ENCODE measurements at places on chromosomes 2 and 18.

DNA sequence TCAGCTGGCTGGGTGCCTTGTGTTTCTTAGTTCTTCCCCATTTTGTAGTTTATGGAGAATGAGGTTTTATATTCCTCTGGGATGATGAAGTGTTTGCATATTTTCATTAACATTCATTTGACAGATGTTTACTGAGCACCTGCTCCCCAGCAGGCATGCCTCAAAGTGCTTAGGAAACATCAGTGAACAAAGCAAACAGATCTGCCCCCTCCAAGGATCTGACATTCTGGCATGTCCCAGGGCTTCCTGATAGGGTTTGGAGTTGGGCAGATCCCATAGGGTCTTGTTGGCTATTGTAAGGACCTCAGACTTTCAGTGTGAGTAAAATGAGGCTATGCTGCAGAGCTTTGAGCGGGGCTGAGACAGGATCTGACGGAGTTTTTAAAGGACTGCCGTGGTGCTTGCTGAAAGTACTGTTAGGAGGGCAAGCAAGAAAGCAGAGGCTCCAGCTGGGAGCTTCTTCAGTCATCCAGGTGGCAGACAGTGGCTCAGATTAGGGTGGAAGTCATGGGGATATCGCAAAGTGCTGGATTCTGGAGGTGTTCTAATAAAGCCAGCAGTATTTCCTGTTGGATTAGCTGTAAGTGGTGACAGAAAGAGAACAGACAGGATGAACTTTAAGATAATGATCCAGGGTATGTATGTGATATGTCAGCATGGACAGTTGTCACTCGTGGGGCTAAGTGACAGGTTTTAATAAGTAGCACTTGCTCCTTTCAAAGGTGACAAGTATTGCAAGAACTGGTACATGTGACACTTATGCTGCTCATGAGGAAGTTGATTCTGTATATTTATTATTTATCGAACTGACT, 11.3 kb upstream of the IAH1 start:
- no peak for DNase-seq

DNA sequence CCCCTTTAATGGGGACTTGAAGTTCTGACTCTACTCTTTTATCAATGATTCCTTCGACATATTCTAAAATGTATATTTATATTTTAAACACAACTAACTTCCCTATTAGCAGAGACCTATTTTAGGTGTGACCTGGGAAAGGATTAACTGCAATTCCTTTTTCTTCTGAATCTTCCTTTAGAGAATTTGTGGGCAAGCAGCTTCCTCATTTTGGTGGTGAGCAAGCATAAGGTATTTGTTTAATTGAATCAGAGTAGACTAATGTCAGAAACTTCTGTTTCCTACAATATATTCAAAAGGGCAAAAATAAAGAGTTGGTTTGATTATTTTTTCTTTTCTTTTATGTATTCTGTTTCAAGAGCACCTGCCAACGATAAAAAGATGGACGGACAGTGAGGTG, 237.0 kb downstream of the IKZF2 start:
- no peak for DNase-seq

- no peak for DNase-seq
Observed at GRCh38 chr2:155547571-155547970, 785.0 kb downstream of the NR4A2 start.

DNA sequence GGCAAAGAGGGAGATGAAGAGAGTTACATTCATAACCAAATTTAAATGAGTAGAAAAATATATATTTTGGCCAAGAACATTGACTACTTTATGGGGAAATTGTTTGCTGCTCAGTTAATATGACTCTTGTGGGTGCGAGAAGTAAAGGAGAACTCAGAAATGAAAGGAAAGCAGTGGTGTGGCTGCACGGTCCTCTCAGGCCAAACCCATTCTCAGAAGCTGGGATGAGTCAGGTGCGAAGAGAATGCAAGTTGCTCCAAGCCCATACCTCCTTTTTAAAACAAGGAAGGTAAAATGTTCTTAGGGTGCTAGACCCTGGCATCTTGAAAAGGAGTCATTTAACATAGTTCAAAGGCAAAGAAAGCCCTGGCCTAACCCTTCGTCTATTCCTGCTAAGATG, 258.6 kb downstream of the RAD51AP2 start:
- no peak for DNase-seq

DNA sequence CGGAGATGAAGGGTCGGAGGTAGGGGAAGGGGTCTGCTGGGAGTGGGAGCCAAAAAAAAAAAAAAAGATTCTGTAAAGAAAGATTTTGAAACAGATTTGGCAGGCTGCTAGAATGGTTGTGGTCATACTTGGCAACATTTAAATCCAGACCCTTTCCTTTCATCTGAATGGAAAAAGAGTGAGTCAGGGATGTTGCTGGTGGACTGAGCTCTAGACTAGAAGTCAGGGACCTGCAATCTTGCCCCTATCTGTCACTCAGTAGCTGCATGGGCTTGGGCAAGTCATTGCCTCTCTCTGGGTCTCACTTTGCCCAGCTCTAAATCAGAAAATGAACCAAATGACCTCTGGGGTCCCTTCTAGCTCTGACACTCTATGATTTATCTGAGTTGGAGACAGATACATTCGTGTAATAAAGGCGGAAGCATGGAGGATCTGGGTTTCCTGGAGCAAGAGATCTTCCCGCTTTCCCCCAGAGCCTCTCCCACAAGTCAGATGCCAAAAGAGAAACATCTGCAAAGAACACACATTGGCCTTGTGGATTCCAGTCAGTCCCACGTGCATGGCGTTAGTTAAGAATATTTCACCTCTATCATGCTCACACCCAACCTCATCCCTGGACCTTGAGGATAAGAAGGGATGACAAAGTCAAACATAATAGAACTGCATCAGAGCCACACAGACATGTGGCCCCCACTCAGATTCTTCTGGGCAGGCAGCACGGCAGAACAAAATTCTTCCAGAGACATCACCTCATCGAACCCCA, 58.5 kb downstream of the ADD2 start:
- no peak for DNase-seq

GRCh38 chr18:11808001-11808855, 43.0 kb upstream of the CHMP1B start:
- no peak for DNase-seq

DNA sequence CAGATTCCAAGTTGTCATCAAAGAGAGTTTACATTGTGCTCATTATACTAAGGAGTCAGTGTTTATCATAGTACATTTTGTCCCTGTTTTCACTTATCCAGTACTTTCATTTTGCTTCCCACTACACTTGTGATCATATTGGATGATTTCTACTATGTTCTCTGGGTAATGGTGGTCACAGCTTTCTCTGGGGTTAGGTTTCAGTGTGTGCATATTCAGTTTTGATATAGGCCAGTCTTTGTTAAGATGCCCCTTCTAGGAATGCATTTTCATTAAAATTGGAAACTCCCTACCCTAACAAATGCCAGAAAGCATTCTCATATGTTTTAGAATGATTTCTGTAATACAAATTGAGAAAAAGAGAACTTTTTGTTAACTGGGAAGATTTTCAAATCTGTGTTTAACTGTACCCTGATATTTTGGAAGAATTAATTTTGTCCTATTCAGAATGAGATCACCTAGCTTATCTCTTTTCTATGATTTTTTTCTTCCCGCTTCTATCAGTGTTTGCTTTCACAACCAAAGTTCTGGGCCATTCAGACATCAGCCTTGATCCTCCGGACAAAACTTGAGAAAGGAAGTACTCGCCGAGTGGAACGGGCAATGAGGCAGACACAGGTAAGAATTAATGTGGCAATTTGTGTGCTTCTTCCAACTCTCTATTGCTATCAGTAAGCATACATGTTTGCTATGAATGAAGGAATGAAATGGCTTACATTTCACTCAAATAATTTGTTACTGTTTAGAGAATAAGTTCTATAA, 74.6 kb downstream of the TTC27 start:
- DNase-seq = no peak

DNA sequence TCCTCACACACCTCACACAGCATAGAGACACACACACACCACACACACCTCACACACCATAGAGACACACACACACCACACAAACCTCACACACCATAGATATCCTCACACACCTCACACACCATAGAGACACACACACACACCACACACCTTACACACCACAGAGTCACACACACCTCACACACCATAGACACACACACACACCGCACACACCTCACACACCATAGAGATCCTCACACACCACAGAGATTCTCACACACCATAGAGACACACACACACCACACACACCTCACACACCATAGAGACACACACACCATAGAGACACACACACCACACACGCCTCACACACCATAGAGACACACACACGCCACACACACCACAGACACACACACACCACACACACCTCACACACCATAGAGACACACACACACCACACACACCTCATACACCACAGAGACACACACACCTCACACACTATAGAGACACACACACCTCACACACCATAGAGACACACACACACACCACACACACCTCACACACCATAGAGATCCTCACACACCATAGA, 270.6 kb downstream of the CYRIA start:
- no peak for DNase-seq

DNA sequence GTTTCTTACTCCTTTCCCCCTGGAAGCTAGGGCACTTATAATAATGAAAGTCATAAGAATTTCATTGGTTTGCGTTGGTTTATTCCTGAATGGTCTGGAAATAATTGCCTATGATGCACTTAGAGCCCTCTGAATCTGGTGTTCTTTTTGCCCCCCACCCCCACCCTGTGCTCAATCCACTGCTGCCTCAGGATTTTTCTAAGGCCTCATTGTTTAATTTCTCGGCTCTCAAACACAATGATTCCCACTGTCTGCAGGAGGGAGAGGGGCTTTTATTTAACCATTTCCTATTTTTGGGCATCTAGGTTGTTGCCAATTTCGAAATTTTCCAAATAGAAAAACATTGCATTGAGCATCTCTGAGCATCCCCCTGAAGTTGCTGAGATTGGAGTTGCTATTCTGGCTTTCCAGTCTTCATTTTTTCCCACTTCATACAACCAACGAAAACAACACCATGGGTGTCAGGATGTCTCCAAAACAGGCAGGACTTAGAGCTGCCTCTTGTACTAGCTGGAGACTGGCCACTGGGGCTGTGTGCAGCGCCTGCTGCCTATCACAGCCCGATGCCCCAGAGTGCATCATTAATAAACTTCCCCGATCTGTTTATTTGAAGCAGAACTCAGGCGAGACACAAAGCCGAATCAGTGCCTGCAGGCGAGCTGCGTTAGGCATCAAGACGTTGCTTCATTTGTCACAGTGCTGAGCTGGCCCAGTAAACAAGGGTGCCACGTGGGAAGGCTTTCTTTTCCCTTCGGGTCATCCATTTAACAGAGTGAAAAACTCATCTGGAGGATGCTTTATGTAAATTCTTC, 1.8 kb upstream of the PCARE start:
- DNase-seq = no peak

DNA sequence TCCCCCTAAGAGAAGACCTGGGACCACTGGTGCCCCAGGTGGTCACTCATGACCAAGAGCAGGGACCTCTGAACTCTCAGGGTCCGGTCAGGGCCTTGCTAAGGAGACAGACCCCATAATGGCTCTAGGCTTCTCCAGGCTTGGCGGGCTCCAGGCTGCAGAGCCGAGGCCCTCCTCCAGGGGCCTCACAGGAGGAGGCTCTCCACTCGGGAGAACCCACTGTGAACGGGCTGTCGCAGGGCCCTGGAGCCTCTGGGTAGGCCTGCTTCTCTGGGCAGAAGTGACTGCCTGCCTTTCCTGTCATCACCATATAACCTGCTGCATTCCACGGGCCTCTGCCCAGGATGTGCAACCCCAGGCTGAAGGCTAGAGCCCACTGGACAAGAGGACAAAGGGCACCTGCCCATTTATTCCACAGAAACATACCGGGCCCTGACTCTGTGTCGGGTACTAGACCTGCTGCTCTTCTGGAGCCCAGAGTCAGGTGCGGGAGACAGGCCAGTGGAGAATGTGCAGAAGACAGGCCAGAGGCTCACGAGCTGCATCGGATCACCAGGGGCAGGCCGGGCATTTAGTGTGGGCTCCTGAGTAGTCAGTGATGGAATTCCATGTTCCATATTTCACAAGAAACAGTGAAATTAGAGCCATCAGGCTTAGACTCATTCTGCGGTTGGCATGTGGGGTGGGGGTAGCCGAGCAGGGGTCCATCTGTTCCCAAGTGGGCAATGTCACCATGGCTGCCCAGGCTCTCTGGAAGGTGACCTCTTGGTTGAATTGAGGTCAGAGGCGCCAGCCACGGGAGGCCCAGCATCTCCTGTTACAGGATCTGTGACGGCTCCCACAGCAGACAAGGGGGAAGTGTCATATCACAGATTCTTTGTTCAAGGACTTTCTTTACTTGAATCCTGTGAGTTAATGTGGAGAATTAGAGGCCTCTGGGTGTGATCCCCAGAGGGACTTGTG, 220.8 kb downstream of the SH3RF3 start:
- DNase-seq = no peak

- DNase-seq = no peak
Observed at GRCh38 chr18:57898506-57899124, 95.5 kb upstream of the ATP8B1 start.

GRCh38 chr2:173968551-173968950, 3.4 kb upstream of the SP3 start:
- DNase-seq = no peak

DNA sequence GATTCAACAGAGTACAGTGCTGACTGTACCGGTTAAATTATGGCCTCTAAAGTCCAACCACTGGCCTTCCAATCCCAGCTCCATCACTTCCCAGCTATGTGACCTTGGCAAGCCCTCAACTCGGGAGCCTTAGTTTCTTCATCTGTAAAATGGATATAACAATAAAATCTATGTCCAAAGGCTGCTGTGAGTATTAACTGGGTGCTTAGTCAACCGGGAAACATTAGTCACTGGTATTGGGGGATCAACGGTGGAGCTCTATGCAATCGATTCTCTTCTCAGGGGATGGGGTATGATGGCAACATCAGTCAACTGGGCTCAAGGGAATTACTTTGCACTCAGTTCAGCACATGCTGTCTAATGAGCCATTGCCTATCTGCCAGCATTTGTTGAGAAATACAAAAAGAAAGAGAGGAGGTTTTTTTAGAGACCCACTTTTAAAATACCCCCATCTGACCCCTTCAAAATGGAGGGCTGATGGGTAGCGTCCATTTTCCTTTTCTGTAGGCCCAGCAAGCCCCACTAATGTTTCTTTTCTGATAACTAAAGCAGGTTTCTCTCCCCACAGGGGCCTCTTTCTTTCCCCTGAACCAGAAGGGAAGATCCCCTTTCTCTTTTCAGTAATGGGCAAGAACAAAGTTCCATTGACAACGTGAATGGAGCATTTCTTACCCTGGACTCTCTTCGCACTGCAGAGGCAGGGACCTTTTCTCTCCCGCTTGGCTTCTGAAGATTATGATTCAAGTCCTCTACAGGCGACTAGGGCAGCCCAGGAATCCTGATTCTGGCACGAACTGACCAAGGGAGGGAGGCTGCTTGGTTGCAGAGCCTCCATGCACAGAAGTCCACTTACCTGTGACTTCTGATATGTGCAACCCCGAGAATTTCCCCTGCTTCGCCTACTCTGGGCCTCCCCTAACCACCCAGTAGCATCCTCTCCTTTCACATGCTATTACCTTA, 8.7 kb upstream of the AGFG1 start:
- DNase-seq = no peak

DNA sequence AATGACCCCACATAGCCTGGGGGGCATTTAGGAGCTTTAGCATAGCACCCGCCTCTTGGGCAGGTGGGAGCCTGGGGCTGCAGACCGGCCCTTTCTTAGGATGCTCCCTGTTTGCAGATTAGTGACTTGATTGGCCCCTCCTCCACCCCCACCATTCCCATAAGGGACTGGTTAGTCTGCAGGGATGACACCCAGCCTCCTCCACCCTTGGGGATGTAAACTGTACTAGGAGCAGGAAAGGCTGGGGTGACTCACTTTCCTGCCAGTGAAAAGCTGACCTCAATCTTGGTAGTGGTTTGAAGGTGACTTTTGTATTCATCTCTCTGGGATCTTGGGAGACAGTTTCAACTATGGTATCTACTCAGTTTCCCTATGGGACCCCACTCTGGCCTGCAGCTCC, 24.2 kb downstream of the CTIF start:
- DNase-seq = no peak

Data from activated CD8-positive, alpha-beta memory T cell treated with anti-CD3 and anti-CD28 coated beads, Interleukin-2, amount 50 U/mL, for 4 hours (primary cell).